Sigmoid colon (tissue), 7 donors: ENCODE measurements at places on chromosomes 5 and 9.

DNA sequence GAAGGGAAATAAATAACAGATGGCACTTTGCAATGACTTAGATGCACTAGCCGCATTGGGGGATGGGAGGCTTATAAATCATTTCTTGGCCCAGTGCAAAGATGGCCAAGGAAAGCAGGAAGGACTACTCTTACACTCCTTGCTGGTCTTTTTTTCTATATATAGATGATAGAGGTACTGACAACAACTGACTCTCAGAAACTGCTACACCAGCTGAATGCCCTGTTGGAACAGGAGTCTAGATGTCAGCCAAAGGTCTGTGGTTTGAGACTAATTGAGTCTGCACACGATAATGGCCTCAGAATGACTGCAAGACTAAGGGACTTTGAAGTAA lies 1.7 kb downstream of the CCNG1 start:
- no peak for DNase-seq

DNA sequence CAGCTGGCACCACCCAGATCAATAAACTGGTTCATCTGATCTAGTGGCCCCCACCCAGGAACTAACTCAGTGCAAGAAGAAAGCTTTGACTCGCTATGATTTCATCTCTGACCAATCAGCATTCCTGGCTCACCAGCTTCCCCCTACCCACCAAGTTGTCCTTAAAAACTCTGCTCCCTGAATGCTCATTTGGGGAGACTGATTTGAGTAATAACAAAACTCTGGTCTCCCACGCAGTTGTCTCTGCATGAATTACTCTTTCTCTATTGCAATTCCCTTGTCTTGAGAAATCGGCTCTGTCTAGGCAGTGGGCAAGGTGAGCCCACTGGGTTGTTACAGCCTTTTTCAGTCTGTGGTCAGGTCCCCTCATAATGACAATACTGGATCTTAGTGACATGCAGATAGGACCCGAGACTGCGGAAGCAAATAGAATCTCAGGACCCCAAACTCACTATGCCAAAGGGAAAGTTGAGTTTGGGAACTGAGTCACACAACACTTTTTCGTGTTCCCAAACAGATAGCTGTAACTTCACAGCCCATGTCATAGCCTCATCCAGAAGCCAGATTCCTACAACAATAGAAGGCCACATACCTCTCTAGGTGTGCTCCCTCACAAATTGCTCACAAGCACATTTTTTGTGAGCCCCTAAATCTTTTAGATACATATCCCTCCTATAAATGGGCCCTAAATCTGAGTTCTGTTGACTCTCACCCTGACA lies 175.2 kb upstream of the RAI14 start:
- DNase-seq, result no peak

DNA sequence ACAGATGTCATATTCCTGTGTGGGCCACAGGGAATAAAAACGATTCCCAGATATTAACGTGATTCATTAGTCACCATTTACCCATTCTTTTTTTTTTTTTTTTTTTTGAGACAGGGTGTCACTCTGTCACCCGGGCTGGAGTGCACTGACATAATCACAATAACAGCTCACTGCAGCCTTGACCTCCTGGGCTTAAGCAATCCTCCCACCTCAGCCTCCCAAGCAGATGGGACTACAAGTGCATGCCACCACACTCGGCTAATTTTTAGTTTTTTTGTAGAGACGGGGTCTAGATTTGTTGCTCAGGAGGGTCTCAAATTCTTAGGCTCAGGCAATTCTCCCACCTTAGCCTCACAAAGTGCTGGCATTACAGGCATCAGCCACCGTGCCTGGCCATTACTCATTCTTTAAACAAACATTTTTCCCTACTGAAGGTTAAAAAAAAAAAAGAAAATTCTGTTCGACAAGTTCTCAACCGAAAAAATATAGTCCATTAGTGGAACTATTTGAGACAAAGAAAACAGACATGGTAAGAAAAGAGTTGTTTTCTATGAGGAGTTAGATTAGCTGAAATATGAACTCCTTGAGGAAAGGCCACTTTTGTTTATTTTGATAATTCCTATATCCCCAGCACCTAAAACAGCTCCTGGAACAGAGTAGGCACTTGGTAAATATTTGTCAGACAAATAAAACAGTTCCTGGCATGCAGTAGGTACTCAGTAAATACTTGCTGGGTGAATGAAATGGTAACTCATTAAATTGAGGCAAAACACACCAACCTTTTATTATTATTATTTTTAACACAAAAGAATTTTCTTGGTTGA lies 32.1 kb upstream of the PDCL start:
- no peak for DNase-seq

DNA sequence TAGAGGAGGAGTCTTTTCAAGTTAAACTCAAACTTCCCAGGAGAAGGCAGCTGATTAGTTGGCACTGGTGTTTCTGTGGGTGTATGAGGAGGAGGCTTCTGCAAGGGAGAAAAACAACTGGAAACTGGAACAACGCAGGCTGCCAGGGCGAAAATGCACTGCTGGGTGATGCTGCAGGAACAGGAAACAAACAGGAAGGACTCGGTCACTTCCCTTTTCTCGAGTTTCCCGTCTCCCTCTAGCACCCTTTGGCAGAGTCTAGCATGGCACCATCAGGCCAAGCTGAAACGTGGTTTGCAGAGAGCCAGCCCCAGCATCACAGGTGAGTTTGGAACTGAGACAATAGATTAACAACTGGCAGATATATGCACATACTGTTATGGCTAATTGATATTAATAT lies 77.5 kb upstream of the CAST start:
- no peak for DNase-seq

DNA sequence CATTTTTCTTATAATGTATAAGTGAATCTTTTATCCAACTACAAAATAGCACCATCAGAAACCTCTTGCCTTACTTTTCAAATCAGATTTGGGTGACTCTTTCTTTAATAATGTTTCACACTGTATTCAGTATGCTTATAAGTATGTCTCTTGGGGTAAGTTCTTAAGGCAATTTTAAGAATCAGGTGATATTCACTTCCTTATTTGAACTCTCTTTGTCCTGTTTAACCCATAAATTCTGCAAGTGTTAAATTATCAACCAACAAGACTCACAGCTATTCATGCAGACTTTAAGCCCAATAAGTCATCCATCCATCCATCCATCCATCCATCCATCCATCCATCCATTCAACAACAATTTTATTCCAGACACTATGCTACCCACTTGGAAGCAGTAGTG lies 142.7 kb upstream of the FBXL17 start:
- no peak for DNase-seq

DNA sequence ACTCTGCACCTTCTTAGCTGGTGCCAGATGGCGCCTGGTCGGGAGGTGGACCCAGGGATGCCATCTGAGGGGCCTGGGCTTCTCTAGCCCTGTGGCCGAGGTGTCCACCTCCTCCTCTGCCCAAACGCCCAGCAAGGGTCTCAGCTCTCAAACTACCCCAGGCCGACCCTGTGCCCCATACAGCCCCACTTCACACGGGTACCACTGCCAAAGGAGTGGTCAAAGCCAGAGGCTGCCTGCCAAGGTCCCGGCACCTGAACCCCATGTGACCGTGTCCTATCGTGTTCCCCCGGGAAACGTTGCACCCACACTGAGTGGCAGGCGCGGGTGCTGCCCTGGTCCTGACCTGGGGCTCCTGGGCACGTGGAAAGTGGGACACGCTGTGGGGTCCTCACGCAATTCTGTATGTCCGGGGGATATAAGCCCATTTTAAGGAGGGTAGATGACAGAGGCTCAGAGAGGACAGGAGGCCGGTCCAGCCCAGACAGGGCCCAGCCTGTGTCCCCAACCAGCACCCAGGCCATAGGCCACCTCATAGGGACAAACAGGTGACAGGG lies 1.9 kb downstream of the ENTPD8 start:
- DNase-seq, result no peak

DNA sequence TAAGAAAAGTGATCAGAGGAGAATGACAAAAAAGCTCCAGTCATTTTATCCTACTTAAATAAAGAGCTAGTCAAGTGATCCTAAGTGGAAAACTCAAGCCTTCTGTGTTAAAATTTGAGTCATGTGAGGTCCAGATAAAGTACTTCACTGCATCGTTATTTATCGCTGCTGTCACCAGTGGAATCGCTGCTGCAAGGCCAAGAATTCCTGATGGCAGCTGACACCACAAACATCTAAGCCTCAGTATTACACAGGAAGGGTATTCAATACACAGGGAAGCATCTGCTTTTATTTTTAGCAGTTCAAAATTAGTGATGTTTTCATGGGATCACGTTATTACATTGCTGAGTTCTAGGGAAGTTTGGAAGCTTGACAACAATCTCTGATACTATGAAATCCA lies 190.3 kb downstream of the GOLPH3 start:
- DNase-seq, result no peak

DNA sequence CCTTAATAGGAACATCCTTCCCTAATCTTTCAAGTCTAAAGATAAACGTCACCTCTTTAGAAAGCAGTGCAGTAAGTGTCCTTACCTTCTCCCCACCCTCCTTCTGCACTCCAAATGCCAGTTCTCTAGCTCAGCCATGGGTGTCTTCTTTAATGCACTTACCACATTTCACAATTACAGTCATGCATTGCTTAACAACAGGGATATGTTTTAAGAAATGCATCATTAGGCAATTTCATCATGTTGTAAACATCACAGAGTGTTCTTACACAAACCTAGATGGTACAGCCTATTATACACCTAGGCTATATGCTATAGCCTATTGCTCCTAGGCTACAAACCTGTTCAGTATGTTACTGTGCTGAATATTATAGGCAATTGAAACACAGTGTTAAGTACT lies 91.2 kb downstream of the RFX3 start:
- no peak for DNase-seq

DNA sequence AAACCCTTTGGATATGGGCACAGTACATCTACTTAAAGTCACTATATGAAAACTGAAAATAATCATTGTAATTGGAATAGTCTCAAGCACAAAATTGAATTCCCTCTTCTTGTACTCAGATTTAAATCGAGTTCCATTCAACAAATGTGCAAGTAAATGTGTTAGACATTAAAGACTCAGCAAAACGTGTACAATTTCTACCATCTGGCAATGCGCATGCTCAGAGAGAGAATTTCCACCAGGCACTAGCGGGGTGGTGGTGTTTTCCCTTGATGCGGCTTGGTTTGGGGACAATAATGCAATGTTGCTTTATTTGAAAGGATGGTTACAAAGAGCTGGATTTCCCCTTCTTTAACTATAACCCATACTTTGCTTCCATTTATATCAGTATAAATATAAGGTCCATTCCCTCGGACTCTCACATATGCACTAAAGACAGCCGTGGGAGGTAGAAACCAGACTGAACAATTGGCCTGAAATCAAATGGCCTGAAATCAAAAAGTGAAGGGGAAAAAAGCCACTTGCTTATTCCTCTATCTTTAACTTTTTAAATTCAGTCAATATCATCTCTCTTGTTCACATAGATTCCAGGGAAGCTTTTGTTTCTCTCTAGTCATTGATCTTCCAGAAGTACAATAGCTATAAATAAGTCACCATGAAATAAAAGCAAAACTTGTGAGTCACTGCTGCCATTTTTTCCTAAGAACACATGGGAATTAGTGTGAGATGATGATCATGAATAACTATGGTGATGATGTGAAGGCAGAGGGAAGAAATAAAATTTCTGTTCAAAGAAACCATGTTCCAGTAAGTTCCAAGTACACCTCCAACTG lies 59.2 kb downstream of the ADAMTS12 start:
- DNase-seq, result no peak

DNA sequence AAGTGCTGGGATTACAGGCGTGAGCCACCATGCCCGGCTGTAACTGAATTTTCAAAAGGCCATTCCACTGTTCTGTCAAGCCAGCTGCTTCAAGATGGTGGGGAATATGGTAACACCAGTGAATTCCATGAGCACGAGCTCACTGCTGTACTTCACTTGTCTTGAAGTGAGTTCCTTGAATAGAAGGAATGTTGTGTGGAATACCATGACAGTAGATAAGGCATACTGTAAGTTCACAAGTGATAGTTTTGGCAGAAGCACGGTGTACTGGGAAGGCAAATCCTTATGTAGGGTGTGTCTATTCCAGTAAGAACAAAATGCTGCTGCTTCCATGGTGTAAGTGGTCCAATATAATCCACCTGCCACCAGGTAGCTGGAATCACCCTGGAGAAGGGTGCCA lies 6.6 kb upstream of the PRXL2C start:
- DNase-seq, result no peak

- DNase-seq, result peak; percentile 87
Observed at GRCh38 chr5:133952729-133953567, 15.5 kb downstream of the C5orf15 start.

- DNase-seq, result no peak
Observed at GRCh38 chr9:91163773-91164471, 197.8 kb downstream of the AUH start.

- no peak for DNase-seq
Observed at GRCh38 chr5:29193972-29194371, 1999.5 kb upstream of the CDH6 start.

- no peak for DNase-seq
Observed at GRCh38 chr5:157189223-157189622, 8.6 kb downstream of the ITK start.

- DNase-seq, result no peak
Observed at GRCh38 chr5:66326276-66326675, 182.2 kb downstream of the SREK1 start.

DNA sequence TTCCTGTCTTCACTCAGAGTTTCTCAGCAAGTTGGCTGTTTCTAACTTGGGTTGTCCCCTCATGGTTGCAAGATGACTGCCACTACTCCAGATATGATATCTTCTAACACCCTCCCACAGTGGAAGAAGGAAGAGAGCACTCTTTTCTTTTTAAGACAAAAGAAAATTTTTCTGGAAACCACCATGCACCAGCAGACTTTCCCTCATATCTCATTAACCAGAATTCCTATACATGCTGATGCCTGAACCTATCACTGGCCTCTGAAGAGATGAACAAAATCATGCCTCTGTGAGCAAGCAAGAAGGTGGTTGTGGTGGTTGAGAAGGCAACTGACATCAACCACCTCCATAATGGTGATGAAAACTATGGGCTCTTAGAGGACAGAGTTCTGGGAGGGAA lies 56.8 kb downstream of the FEM1C start:
- no peak for DNase-seq

GRCh38 chr5:18553269-18553668 lies 919.0 kb downstream of the TAF11L14 start:
- DNase-seq, result no peak

GRCh38 chr5:166370928-166371690 lies 1920.3 kb upstream of the WWC1 start:
- no peak for DNase-seq
